ENCODE measurements at places on chromosomes 7 and 10. TPM values are rescaled to one million over a fixed set of nuclear protein-coding genes. Genes with fewer than 3 reads are reported as not detected.

PNLIPRP1 gene
- polyA plus RNA-seq, result not detected

TUBAL3 gene
- polyA plus RNA-seq, result 0.24 TPM

ZNF398 gene
- 7.5 TPM for polyA plus RNA-seq

DENND2A gene
- 49.3 TPM for polyA plus RNA-seq

INPP5F gene
- 14.4 TPM for polyA plus RNA-seq

GPR26 gene
- 0.59 TPM for polyA plus RNA-seq

EIF3B gene
- polyA plus RNA-seq, result 120 TPM

SBDS gene
- polyA plus RNA-seq, result 85.0 TPM

ATOH7 gene
- 1.4 TPM for polyA plus RNA-seq

UCN3 gene
- 19.8 TPM for polyA plus RNA-seq

GDF2 gene
- polyA plus RNA-seq, result not detected

C10orf53 gene
- polyA plus RNA-seq, result not detected

MYH16 gene
- polyA plus RNA-seq, result not detected

TUBB8 gene
- polyA plus RNA-seq, result 0.29 TPM

Data from brain (organoid and tissue), 16 donors.